ENCODE measurements at places on chromosomes 3 and 15. TPM values are rescaled to one million over a fixed set of nuclear protein-coding genes. Genes with fewer than 3 reads are reported as not detected.

Gene APOD
- 3.2 TPM for total RNA-seq

DNA sequence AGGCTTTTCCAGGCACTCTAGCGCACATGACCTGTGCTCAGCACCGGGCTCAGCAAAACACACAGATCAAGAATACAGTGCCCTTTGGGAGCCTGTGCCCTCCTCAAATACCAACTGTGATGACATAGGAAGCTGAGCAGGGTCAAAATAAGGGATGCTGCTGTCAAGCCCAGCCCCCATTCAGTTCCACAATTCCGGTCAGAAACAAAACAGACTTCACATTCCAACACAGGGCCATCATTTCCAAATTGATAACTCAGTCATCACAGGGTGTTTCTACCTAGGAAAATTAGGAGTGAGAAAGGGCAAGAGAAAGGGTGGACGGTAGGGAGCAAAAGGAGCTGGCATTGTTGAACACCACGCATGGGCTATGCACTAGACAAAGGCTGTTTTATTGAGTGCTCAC, 158.4 kb upstream of the CCDC54 start:
- H3K27ac ChIP-seq, result peak overlapping the region; percentile 66
- H3K36me3 ChIP-seq, result no peaks in the 10 kb centered on the region
- no peak overlapping the region for H3K4me3 ChIP-seq
- H3K27me3 ChIP-seq, result no peaks in the 10 kb centered on the region
- H3K4me1 ChIP-seq, result peaks cover 67% of the 10 kb centered on the region
- no peak for DNase-seq

GRCh38 chr15:84747416-84748273, 747 bp upstream of the ZNF592 start:
- no peaks in the 10 kb centered on the region for H3K27me3 ChIP-seq
- peak overlapping the region; percentile 97 for H3K27ac ChIP-seq
- H3K4me3 ChIP-seq, result peak overlapping the region; percentile 77
- H3K36me3 ChIP-seq, result peaks cover 2% of the 10 kb centered on the region
- no peak for DNase-seq

DNA sequence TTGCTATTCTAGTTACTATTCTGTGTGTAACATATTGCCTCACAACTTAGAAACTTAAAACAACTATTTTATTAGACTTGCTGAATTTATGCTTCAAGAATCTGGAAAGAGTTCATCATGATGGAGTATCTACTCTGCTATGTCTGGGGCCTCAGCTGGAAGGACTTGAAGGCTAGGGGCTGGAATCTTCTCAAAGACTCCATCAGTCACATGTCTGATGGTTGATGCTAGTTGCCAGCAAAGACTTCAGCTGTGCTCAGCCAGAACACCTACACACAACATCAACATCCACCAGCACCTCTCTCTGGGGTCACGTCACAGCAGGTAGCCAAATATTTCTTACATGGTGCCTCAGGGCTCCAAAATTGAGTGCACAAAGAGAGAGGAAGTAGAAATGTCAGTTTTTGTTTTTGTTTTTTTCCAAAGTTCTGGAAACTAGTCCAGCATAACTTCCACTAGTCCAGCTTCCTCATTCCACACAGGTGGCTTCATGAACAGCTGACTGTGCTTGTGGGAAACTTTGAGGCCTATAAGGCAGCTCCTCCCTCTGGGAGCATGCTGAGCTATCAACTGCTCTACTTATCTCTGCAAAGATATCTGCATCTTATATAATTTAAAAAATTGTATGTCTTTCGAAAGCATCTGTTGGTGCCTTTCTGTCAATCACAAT, 325.4 kb upstream of the AGTR1 start:
- H3K36me3 ChIP-seq, result no peaks in the 10 kb centered on the region
- H3K4me3 ChIP-seq, result no peak overlapping the region
- DNase-seq, result no peak
- H3K4me1 ChIP-seq, result peaks cover 8% of the 10 kb centered on the region
- no peaks in the 10 kb centered on the region for H3K27me3 ChIP-seq
- H3K27ac ChIP-seq, result no peak overlapping the region

Gene IMPG2
- 0.60 TPM for total RNA-seq

- H3K27ac ChIP-seq, result no peak overlapping the region
- no peak overlapping the region for H3K4me3 ChIP-seq
- DNase-seq, result no peak
- H3K4me1 ChIP-seq, result peaks cover 4% of the 10 kb centered on the region
Observed at GRCh38 chr15:65778269-65778668, 13.8 kb downstream of the DENND4A start.

GRCh38 chr3:156763931-156764720, 62.0 kb upstream of the LEKR1 start:
- H3K27me3 ChIP-seq, result no peaks in the 10 kb centered on the region
- H3K4me1 ChIP-seq, result peaks cover 66% of the 10 kb centered on the region
- H3K36me3 ChIP-seq, result peaks cover 1% of the 10 kb centered on the region
- H3K4me3 ChIP-seq, result no peak overlapping the region

DNA sequence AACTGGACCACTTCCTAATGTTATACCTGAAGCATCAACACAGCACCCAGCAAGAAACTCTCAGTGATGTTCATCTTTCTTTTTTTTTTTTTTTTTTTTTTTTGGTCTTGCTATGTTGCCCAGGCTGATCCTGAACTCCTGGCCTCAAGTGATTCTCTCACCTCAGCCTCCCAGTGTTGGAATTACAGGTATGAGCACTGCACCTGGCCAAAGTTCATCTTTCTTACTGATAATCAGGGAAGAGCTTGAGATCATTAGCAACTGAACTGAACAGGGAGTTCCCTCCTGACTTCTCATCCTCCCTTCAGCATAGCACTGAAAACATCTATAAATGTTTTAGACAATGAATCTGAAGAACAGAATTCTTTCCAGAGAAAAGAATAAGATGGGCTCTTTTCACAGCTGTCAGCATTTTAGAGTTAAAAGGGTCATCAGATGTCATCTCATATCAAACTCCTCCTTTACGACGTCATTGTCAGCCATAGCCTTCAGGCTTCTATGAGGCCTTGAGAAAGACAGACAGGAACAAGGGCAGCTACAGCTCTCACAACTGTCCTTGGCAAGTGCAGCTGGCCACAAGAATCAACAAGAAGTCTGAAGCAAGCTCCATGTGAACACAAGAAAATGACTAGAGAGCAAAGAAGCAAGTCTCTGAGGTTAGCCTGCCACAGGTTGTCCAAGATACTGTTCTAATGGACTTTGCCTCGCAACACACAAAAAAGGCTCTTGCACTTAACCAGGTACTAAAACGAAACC, 33.8 kb downstream of the SCAP start:
- no peaks in the 10 kb centered on the region for H3K27me3 ChIP-seq
- peaks cover 22% of the 10 kb centered on the region for H3K36me3 ChIP-seq
- no peak overlapping the region for H3K4me3 ChIP-seq

- H3K36me3 ChIP-seq, result no peaks in the 10 kb centered on the region
- H3K27ac ChIP-seq, result no peak overlapping the region
- DNase-seq, result no peak
Observed at GRCh38 chr3:12473511-12473910, 10.8 kb upstream of the TSEN2 start.

Gene GABRB3
- 7.4 TPM for total RNA-seq
